ENCODE measurements at places on chromosomes 4 and X.

GRCh38 chr4:185242749-185243533, 33.5 kb downstream of the SNX25 start:
- no peak for DNase-seq

- DNase-seq, result no peak
Observed at GRCh38 chrX:131735127-131735526, 191.3 kb downstream of the OR13H1 start.

DNA sequence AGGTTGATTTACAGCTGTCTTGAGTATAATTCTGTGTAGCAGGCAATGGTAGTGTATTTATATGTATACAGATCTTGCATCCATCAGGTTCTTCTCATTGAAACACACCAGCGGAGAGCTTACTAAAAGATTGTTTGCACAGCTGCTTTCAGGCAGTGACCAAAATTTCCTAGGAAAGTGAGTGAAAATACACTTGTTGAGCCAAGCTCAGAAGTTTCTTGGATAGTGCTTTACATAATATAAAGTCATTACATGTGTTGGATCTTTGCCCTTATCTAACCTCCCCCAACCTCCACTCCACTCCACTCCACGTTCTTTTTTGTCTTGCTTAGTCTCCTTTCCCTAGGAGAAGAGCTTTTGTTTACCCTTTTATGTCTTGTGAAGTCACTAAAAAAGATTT, 34.1 kb downstream of the CNKSR2 start:
- no peak for DNase-seq

GRCh38 chrX:14497184-14497666, 32.1 kb upstream of the GLRA2 start:
- DNase-seq, result no peak

DNA sequence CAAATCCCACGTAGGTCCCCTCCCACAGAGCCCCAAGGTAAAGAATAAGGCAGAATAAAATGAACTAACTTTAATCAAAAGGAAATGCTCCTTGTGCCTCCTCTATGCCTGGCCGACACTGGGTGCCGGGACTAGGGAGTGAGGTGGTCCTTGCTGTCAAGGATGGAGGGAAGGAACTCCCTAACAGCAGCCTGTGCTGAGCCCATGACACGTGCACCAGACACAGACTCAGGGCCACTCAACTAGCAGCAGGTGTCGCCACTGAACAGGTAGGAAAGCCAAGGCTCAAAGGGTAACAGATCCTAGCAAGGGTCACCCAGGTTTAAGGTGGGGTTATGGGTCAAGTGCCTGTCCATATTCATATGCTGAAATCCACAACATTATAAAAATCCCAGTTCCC, 29.2 kb downstream of the MSX1 start:
- DNase-seq, result no peak

DNA sequence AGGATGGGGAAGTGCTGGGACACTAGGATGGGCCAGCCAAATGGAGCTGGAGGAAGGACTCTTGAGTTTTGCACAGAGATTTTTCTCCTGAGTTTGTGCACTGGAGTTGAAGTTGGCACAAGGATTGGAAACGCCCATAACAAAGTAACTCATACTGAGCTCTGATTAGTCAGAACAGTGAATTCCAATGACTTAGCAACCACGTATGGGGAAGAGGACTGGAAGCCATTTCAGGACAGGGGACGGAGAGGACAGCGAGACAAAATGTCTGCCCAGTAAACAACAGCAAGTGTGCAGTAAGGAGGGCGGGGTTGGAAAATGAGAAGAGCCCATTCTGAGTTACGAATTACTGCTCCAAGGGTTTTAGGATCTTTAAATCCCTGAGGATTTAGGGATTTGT, 5.9 kb downstream of the RIPPLY1 start:
- DNase-seq, result no peak

- DNase-seq, result no peak
Observed at GRCh38 chr4:142168181-142168580, 531.8 kb downstream of the IL15 start.

DNA sequence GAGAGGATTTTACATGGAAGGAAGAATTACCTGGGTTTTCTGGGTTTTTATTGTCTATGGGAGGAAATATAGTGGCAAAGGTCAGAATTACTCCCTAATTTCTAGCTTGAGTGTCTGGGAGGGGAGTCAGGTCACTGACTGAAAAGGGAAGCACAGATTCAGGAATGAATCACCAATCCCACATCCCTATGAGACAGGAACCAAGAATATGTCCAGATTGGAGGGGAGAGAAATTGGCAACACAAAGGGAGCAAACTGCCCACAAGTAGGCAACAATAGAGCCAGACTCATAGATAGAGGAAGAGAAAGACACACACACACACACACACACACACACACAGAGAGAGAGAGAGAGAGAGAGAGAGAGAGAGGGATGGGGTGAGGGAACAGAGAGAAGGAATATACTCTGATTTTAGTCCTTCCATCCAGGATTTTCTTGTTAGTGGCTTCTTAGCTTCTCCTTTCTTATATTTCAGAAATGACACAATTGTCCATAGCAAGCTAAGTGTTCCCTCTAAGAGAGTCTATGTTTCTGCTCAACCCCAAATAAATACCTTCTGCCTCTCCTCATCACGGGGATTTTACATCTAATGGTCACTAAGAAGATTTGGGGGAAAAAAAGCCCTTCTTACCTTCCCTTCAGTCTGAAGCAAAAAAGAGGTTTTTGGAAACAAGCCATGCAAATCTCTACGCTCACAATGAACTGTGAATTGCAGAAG, 12.0 kb downstream of the P2RY10 start:
- DNase-seq, result no peak

DNA sequence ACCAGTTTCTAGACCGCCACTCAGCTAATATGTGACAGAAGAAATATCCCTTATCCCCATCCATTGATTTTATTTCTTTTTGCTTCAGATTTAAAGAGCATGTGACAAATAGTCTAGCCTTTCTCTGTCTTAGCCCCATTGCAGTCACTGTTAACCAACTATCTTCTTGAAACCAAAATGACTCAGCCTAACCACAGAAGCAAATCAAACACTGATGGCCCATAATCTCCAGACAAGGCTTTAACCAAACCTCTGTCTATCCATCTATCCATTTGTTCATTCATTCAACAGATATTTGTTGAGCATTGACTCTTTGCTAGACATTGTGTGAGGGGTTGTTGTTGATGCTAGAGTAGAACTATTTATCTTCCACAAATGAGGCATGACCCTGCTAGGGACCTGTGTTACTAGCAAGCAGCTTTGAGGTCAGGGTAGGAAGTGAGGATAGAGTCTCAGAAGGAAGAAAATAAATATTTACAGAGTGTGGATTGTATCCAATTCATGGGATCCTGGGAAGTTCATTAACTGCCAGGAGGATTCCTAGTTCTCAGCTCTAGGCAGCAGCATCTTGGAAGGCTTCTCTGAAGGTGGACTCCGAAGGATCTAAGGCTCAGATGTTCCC, 22.5 kb downstream of the HNRNPH2 start:
- DNase-seq, result no peak

DNA sequence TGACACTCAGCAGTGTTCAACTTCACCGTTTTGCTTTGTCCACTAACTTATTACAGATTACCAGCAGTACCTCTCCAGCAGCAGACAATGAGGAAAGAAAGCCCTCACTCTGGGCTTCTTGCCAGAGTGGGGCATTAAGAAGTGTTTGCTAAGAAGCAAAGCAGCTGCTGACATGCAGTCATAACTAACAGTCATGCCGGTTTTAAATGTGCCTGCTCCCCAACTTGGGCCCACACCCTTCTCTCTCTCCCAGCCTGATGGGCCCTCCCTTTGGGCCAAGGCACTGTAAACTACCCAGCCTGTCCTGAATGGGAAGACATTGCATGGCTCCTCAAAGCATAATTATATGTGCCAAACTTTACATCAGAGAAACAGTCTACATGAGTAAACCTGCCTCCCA, 54.6 kb upstream of the HHIP start:
- DNase-seq, result peak; percentile 36

- DNase-seq, result no peak
Observed at GRCh38 chrX:108304210-108304609, 134.0 kb downstream of the COL4A6 start.

DNA sequence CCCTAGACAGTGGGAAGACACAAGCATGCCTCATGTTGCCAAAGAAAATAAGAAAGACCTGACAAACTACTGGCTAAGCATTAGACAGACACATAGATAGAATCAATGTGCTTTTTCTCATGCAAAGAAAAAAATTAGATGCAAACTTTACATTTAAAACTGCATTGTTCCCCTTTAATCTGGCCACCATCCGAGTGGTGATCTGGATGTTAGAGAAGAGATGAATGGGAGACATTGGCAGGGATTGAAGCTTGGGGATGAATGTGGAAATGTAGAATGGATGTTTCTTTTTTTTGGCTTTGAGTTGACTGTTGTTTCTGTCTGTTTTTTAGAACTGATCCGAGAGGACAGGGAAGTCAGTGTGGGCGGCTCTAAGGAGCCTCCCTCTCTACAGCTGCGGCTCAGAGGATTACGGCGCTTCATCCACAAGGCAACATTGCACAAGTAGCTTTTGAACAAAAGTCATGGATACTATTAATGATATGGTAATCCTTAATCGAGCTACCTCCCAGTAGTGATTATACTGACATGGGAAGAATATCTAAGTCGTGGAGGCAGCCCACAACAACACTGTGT, 53.0 kb downstream of the HELT start:
- no peak for DNase-seq

- no peak for DNase-seq
Observed at GRCh38 chr4:142339053-142339452, 507.0 kb downstream of the INPP4B start.

DNA sequence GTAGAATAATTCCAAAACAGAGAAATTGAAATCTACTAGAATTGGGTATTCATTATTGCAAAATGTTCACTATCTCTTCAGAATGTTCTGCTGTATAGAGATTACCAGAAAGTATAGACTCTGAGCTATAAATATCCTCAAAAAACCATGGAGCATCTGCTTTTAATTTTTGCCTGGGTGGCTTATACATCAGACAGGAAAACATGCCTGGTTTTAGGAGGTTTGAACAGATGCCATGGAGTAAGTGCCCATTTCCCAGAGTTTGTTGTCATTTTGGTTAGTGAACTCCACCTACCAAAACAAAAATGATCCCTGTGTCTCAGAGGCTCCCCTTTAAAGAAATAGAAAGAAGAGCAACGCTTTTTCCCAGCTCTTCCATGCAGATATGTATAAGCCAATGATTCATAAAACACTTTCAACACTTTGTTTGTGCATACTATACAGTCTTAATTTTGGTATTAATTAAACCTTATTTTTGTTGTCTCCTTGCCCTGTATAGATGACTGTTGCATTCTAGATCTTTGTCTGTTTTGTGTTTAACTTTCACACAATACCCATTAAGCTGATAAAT, 68.7 kb downstream of the MEPE start:
- DNase-seq, result no peak

GRCh38 chrX:116417968-116418367, 18.4 kb upstream of the SLC6A14 start:
- no peak for DNase-seq

- no peak for DNase-seq
Observed at GRCh38 chr4:135225551-135225950, 1024.0 kb upstream of the PABPC4L start.

DNA sequence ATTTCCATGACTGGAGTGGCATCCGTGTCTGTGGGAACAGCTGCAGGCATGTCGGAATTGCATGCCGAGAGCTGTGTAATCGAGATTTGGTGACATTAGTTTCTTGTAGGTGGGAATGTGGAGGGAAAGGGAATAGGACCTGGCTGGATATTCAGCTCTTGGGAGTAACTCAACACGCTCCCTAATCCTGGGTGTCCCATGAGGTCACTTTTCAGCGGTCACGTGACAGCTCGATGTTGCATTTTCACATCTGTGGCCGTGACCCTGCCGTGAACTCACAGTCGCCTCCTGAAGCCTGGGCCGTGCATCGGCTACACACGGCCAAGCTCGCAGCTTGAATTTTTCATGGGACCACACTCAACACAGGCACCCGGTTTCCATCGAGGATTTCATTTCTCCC, 25.8 kb upstream of the PSAPL1 start:
- peak; percentile 77 for DNase-seq

- no peak for DNase-seq
Observed at GRCh38 chr4:76311896-76312331, 5.4 kb downstream of the STBD1 start.

GRCh38 chr4:143023239-143023918, 161.3 kb upstream of the USP38 start:
- DNase-seq, result no peak

DNA sequence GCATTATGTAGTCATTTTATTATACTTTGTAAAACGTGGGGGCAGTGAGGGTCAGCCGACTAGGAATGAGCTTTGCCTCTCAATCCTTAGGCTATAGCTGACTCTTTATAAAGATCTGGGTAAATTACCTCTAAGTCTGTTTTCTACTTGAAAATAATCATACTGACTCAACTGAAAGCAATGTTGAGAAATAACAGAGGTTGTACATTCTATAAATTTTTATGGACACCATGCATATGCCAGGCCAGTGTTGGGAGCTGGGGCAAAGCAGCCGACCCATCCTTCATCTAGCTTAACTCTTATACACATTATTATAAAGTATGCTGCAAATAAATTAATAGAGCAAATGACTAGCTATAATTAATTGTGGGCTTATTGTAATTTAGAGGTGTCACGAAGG, 2.2 kb upstream of the DCUN1D4 start:
- no peak for DNase-seq

DNA sequence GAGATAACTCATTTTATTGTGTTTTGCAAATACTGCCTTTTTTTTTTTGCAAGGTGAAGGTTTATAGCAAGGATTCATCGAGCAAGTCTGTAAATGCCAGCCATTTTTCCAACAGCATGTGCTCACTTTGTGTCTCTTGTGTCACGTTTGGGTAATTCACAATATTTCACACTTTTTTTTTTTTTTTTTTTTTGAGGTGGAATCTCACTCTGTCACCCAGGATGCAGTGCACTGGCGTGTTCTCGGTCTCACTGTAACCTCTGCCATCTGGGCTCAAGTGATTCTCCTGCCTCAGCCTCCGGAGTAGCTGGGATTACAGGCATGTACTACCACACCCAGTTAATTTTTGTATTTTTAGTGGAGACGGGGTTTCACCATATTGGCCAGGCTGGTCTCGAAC, 1.9 kb downstream of the RNF4 start:
- DNase-seq, result no peak

- DNase-seq, result no peak
Observed at GRCh38 chr4:31349907-31350306, 629.7 kb downstream of the PCDH7 start.

DNA sequence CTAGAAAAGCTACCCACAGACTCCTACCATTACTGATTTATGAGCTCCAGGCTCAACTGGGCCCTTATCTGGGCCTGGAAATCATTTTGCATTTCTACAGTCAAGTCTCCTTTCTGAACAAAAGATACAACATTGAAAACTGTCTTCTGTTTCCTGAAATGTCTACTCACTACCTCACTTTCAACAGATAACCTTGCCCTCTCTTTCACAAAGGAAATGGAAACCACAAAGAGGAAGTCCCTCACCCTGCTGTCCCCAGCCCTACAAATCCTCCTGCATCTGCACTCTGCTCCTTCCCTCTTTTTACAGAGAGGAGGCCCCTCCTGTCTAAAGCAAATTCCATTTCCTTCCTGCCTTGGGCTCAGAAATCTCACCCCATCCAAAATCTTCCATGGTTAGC, 24.8 kb upstream of the CYBB start:
- no peak for DNase-seq

GRCh38 chr4:158769175-158769921, 522 bp downstream of the FNIP2 start:
- peak; percentile 62 for DNase-seq
